CD14-positive monocyte (primary cell): ENCODE measurements at places on chromosomes 11 and 22. TPM values are rescaled to one million over a fixed set of nuclear protein-coding genes. Genes with fewer than 3 reads are reported as not detected.
A peak's percentile ranks its signal among the peaks of the same experiment; 100 is the strongest.

- H3K27me3 ChIP-seq = peaks cover 4% of the 10 kb centered on the region
- DNase-seq = no peak
- H3K27ac ChIP-seq = no peak overlapping the region
- H3K4me1 ChIP-seq = no peaks in the 10 kb centered on the region
- H3K4me3 ChIP-seq = no peak overlapping the region
Measured at GRCh38 chr11:125241104-125241503, 76.6 kb downstream of the PKNOX2 start.

- H3K36me3 ChIP-seq = no peaks in the 10 kb centered on the region
- no peak for DNase-seq
- H3K4me1 ChIP-seq = no peaks in the 10 kb centered on the region
- H3K27ac ChIP-seq = no peak overlapping the region
Measured at GRCh38 chr11:101030692-101031091, 98.9 kb downstream of the PGR start.

DNA sequence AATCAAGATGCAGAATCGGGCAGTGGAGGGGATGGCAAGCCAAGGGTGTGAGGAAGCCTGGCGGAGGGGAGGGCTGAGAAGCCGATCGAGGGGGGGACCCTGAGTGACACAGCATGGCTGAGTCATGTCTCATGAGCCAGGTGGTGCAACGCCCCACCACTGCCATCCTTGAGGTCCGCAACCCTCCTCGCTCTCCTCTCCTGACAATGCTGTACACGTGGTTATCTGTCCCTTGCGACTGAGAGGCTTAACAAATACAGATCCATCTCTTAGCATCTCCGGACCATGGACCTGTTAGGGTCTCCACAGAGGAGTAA, 14.2 kb downstream of the SLC22A12 start:
- no peak overlapping the region for H3K27ac ChIP-seq
- DNase-seq = peak; percentile 1
- no peaks in the 10 kb centered on the region for H3K36me3 ChIP-seq

DNA sequence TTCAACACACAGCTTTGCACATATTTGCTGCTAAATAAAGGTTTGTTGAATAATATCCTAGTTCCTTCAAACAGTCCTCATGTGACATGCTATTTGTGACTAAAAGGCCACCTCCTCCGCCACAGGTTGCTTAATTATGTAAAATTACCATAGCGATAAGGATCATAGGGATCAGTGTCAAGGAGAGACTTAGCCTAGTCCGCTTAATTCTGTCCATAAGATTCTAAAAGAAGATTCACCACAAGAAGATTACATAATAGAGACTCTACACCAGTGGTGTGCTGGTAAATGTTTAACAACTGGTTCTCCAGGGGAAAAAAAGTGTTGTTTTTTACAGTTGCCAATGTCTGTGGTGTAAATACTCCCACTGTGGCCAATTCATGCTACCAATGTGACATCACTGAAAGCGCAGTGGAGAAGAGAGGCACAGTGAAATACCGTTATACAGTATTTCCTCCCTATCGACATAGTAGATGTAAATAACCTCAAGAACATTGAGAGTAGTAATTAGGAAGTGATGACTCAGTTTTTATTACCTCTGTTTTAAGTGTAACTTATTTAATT, 4.2 kb upstream of the CHRDL2 start:
- no peak for DNase-seq
- H3K4me1 ChIP-seq = no peaks in the 10 kb centered on the region
- no peak overlapping the region for H3K27ac ChIP-seq
- no peak overlapping the region for H3K4me3 ChIP-seq

GRCh38 chr11:12723421-12724300, 49.4 kb downstream of the TEAD1 start:
- H3K27ac ChIP-seq = no peak overlapping the region
- no peaks in the 10 kb centered on the region for H3K4me1 ChIP-seq
- peaks cover 4% of the 10 kb centered on the region for H3K27me3 ChIP-seq
- no peaks in the 10 kb centered on the region for H3K36me3 ChIP-seq
- no peak overlapping the region for H3K4me3 ChIP-seq

GRCh38 chr11:30344085-30344484, 21.2 kb downstream of the ARL14EP start:
- H3K27ac ChIP-seq = peak overlapping the region; percentile 51
- H3K4me1 ChIP-seq = peaks cover 27% of the 10 kb centered on the region
- no peaks in the 10 kb centered on the region for H3K27me3 ChIP-seq
- no peak for DNase-seq
- no peaks in the 10 kb centered on the region for H3K36me3 ChIP-seq

OR52E6 gene
- not detected in 2 replicates for polyA plus RNA-seq

GRCh38 chr22:33049119-33049729, 9.0 kb downstream of the SYN3 start:
- no peak overlapping the region for H3K4me3 ChIP-seq
- H3K27me3 ChIP-seq = peaks cover 15% of the 10 kb centered on the region
- DNase-seq = peak; percentile 48
- H3K36me3 ChIP-seq = no peaks in the 10 kb centered on the region

KCNQ1 gene
- 21.6 TPM for polyA plus RNA-seq

DNA sequence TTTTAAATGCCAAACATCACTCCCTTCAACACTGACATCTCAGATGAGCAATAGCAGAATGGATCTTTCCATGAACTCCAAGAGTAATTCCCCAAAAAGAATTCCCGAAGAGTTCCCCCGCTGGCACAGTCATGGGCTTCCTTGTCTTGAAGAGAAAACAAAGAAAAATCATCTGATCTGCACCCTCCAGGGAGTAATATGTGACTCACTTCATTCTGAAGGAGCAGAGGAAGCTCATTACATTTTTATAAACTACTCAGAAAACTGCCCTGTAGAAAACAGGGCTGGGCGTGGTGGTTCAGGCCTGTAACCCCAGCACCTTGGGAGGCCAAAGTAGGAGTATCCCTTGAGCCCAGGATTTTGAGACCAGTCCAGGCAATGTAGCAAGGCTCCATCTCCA, 35.7 kb downstream of the CELSR1 start:
- H3K27me3 ChIP-seq = peaks cover 8% of the 10 kb centered on the region
- H3K27ac ChIP-seq = no peak overlapping the region
- H3K4me1 ChIP-seq = no peaks in the 10 kb centered on the region
- no peaks in the 10 kb centered on the region for H3K36me3 ChIP-seq
- H3K4me3 ChIP-seq = no peak overlapping the region
- DNase-seq = no peak

DNA sequence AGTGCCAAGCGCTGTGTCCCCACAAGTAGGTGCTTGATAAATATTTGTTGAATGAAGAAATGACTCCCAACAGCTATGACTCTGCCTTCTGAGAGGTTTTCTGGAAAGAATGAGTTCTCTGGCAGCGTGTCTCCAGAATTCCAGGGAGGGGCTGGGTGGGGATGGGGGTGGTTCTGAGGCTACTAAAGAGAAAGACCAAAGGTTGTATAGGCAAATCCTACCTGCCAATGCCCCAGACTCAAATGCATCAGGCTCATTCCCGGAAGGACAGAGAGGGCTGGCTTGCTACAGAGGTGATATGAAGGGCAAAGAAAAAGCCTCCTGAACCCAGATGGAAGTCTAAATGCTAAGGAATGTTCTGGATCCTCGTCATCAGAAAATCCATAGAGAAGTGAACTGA, 1.9 kb downstream of the DUSP18 start:
- no peak overlapping the region for H3K27ac ChIP-seq
- H3K4me3 ChIP-seq = no peak overlapping the region
- H3K4me1 ChIP-seq = peaks cover 26% of the 10 kb centered on the region
- DNase-seq = no peak
